ENCODE measurements at places on chromosomes 4 and X. TPM values are rescaled to one million over a fixed set of nuclear protein-coding genes. Genes with fewer than 3 reads are reported as not detected.

GRCh38 chrX:154457491-154458115, 478 bp upstream of the PLXNA3 start:
- peak; percentile 57 for DNase-seq
- H3K4me3 ChIP-seq: peak overlapping the region; percentile 87

DNA sequence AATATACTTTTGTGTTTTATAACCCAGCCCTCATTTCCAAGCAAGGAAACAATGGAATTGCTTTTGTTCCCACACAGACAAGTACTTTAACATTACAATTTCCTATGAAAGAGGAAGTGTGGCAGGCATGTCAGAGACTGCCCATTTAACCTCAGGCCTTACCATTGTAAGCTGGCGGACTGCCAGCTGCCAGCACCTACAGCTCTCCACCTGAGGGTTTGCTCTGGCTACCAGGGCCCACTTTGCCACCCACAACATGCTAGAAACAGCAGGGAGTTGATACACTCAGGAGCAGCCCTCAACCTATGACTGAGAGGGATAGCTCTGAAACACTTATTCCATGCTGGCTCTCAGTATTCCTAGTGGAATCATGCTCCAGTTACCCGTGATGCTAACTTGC, 152.3 kb upstream of the PRDX4 start:
- no peak overlapping the region for H3K4me3 ChIP-seq
- H3K4me1 ChIP-seq: no peaks in the 10 kb centered on the region
- DNase-seq: no peak
- no peaks in the 10 kb centered on the region for H3K27me3 ChIP-seq

DNA sequence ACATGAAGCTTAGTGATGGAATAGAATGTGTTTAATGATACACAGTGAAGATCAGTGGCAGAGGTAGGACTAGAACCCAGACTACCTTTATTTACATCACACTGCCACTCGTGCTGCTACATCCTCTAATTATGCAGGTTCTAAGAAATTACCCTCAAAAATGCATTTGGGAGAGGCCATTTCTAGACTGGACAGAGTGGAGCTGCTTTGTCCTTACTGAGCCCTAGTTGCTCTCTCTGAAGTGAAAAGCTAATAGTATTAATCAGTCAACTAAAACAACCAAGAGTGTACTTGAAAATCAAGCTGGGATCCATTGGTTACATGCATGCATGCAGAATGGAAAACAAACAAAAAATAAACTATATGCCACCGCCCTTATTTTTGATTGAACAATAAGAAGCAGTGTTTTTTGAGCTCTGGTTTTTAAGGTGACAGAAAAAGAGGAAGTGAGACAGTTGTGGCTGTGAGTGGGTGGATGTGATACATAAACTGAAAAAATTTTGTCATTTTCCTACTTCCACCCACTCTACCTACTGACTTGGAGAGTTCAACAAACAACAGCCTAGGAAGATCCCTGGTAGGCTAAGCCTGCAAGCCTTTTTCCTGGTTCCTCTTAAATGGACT, 6.8 kb upstream of the VSIG4 start:
- H3K36me3 ChIP-seq: no peaks in the 10 kb centered on the region
- H3K4me3 ChIP-seq: peak overlapping the region; percentile 28
- peak overlapping the region; percentile 97 for H3K27ac ChIP-seq
- H3K4me1 ChIP-seq: peaks cover 37% of the 10 kb centered on the region
- H3K27me3 ChIP-seq: no peaks in the 10 kb centered on the region
- peak; percentile 74 for DNase-seq

DNA sequence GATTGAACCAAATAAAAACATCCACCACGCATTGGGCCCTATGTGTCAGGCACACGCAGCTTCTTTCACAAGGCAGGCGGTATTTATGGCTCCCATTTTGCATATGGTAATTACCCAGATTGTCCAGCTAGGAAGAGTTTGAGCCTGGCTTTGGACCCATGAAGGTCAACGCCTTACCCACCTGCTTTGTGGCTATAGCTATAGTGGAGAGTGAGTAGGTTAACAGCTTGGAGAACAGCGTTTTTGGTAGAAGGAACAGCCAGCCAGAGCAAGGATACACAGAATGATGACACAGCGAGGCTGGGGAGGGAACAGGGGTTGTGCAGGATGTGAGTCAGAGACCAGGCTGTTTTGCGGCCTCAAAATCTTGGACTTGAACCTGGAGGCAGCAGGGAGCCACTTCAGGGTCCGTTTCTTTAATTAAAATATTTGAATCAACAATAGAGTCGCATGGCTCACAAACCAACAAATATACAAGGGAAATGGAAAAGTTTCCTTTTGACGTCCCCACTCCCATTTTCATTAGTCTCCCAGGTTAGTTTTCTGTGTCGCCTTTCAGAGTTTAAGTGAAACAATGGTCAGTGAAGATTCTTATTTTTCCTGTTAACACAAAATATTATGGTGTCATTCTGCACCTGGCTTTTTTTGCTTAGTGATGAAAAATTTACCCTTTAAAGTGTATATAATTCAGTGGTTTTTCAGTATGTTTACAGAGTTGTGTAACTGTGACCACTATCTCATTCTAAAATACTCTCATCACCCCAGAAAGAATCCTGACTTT, 118.2 kb upstream of the STX18 start:
- H3K36me3 ChIP-seq: peaks cover 2% of the 10 kb centered on the region
- DNase-seq: no peak
- H3K27me3 ChIP-seq: no peaks in the 10 kb centered on the region
- no peak overlapping the region for H3K27ac ChIP-seq

DNA sequence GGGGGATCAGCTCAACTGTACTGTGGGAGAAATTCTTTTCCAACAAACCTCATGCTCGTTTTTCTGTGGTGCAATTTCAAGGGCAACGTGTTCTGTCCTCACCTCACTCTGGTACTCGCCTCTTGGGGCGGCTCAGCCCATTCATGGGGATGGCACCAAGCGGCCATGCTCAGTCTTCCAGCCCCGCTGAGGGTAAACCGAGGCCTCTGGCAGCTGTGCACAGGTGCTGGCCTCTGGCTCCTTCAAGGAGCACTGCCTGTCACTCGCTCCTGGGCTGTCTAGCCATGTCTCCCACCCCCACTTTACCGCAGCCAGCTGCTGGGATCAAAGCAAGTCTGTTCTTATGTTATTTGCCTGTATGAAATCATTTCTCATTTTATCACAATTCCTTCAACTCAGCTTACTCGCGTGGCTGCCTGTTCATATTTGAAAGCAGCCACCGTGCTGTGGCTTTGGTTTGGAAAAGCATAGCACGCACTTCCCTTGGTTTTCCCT, 70.2 kb downstream of the MTMR1 start:
- no peaks in the 10 kb centered on the region for H3K4me1 ChIP-seq
- no peak for DNase-seq
- no peaks in the 10 kb centered on the region for H3K27me3 ChIP-seq
- H3K27ac ChIP-seq: no peak overlapping the region

DNA sequence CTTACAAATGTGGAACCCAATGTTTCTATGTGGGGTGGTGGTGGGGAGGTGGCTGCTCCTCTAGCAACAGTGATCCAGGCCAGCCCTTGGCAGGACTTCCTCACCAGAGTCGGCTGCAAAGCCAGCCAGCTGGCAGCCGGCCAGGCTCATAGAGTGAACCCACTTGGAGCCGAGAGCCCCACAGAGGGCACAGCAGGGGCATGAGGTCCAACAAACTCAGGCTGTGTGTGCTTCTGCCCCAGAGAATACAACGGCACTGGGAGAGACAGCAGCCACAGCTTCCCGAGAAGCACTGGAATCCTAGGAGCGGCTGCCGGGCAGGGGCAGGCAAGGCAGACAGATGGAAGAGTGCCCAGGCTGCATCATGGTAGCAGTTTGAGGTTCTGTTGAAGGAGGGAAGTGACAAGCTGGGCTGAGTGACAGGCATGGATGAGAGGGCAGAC, 23.5 kb upstream of the SOWAHD start:
- no peaks in the 10 kb centered on the region for H3K27me3 ChIP-seq
- H3K27ac ChIP-seq: no peak overlapping the region
- no peak overlapping the region for H3K4me3 ChIP-seq
- no peaks in the 10 kb centered on the region for H3K4me1 ChIP-seq

GRCh38 chrX:47900833-47901232, 64.1 kb downstream of the ZNF81 start:
- peaks cover 9% of the 10 kb centered on the region for H3K36me3 ChIP-seq
- H3K4me3 ChIP-seq: no peak overlapping the region
- no peak overlapping the region for H3K27ac ChIP-seq
- no peak for DNase-seq
- H3K27me3 ChIP-seq: no peaks in the 10 kb centered on the region

- peak; percentile 91 for DNase-seq
- peaks cover 3% of the 10 kb centered on the region for H3K27me3 ChIP-seq
- peaks cover 9% of the 10 kb centered on the region for H3K4me1 ChIP-seq
- peak overlapping the region; percentile 59 for H3K4me3 ChIP-seq
- no peaks in the 10 kb centered on the region for H3K36me3 ChIP-seq
Measured at GRCh38 chr4:1055721-1056590, 44.5 kb downstream of the FGFRL1 start.

GRCh38 chr4:109702950-109703663, at the start of gene CASP6:
Gene CASP6, minus strand, starts transcription at chr4:109703445. Its CDS starts 50 bp downstream, at chr4:109703395.
- DNase-seq: peak; percentile 82
- peaks cover 7% of the 10 kb centered on the region for H3K36me3 ChIP-seq
- no peaks in the 10 kb centered on the region for H3K27me3 ChIP-seq
- peaks cover 23% of the 10 kb centered on the region for H3K4me1 ChIP-seq
- H3K27ac ChIP-seq: peak within 1 kb of the TSS; percentile 91
- peak within 1 kb of the TSS; percentile 91 for H3K4me3 ChIP-seq

- DNase-seq: no peak
- H3K27me3 ChIP-seq: no peaks in the 10 kb centered on the region
- no peak overlapping the region for H3K27ac ChIP-seq
- H3K4me3 ChIP-seq: no peak overlapping the region
- H3K36me3 ChIP-seq: no peaks in the 10 kb centered on the region
Measured at GRCh38 chr4:124943938-124944337, 231.4 kb upstream of the ANKRD50 start.

- H3K36me3 ChIP-seq: peaks cover 29% of the 10 kb centered on the region
- DNase-seq: peak; percentile 43
- no peaks in the 10 kb centered on the region for H3K27me3 ChIP-seq
- H3K4me1 ChIP-seq: peaks cover 52% of the 10 kb centered on the region
Measured at GRCh38 chr4:109562457-109563239, 2.6 kb downstream of the MCUB start.

- H3K4me1 ChIP-seq: no peaks in the 10 kb centered on the region
- peaks cover 4% of the 10 kb centered on the region for H3K27me3 ChIP-seq
- no peak overlapping the region for H3K4me3 ChIP-seq
- no peak overlapping the region for H3K27ac ChIP-seq
Measured at GRCh38 chr4:124749421-124749820, 36.9 kb upstream of the ANKRD50 start.

DNA sequence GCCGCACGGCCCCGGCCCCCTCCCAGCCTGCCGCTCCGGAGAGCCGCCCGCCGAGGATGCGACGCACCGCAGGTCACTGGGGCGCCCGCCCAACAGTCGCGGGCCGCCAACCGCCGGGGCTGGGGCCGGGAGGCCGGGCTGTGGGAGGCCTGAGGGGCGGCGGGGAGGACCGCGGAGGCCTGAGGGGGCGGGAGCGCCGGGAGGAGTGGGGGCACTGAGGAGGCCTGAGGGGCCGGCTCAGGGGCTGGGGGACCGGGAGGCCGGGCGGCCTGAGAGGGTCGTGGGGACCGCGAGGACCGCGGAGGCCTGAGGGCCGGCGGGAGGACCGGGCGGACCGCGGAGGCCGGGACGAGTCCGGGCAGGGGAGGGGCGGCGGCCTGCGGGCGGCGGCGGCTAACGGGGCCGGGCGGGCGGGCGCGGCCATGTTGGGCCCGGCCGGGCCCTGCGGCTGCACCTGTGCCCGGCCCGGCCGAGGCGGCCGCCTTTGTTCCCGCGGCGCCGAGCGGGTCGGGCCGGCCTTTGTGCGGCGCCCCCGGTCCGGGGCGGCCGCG, 353 bp downstream of the NSD2 start:
- H3K4me1 ChIP-seq: peaks cover 38% of the 10 kb centered on the region
- no peak for DNase-seq
- H3K27me3 ChIP-seq: no peaks in the 10 kb centered on the region

- H3K36me3 ChIP-seq: peaks cover 62% of the 10 kb centered on the region
- H3K4me3 ChIP-seq: no peak overlapping the region
- no peaks in the 10 kb centered on the region for H3K27me3 ChIP-seq
Measured at GRCh38 chr4:2948895-2949781, 14.1 kb downstream of the NOP14 start.

DNA sequence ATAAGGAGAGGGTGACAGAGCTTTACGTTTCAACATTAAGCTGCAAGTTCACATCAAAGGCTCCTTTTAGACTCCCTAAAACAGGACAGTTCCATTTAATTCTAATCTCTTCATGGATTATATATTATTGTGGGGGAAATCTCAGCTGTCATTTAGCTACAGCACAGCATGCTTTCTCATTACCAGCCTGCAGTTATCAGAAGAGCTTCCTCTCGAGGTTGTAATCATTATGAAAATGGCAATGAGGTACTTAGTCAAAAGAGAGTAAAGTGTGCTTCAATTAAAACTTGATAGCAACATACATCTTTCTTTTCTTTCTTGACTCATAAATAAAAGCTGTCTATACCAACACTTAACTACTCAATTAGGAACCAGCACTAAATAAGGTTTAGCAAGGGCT, 896.8 kb downstream of the ADGRL3 start:
- no peaks in the 10 kb centered on the region for H3K36me3 ChIP-seq
- DNase-seq: no peak
- H3K4me1 ChIP-seq: no peaks in the 10 kb centered on the region
- no peak overlapping the region for H3K27ac ChIP-seq
- no peak overlapping the region for H3K4me3 ChIP-seq

- no peaks in the 10 kb centered on the region for H3K4me1 ChIP-seq
- H3K27ac ChIP-seq: no peak overlapping the region
- H3K36me3 ChIP-seq: no peaks in the 10 kb centered on the region
- peaks cover 34% of the 10 kb centered on the region for H3K27me3 ChIP-seq
- no peak overlapping the region for H3K4me3 ChIP-seq
Measured at GRCh38 chr4:18033111-18034085, 11.8 kb upstream of the LCORL start.

DNA sequence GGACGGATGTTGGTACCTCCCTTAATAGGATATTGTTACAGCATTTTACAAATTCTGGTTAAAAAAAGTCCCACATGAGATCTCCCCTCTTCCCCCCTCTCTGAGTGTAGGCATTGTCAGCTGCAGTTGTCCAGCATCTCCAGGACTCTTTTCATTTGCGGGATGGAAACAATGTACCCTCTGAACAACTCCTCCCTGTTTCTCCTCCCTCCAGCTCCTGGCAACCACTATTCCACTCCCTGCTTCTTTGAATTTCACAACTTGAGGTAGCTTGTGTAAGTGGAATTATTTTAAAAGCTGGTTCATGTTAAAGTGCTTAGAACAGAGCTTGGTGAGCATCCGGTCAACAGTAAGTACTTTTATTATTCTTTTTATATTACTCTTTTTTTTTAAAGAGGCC, 69.8 kb downstream of the TBL1X start:
- H3K36me3 ChIP-seq: peaks cover 21% of the 10 kb centered on the region
- peaks cover 60% of the 10 kb centered on the region for H3K4me1 ChIP-seq
- no peak overlapping the region for H3K4me3 ChIP-seq
- H3K27ac ChIP-seq: no peak overlapping the region
- H3K27me3 ChIP-seq: no peaks in the 10 kb centered on the region
- DNase-seq: no peak

Gene SOWAHB
- not detected for total RNA-seq

Gene MAGEA2B
- not detected for total RNA-seq

Gene PGAM4
- 0.56 TPM for total RNA-seq

Gene EMCN
- not detected for total RNA-seq

Gene CEP44
- total RNA-seq: 30.2 TPM

Gene ZNF157
- 1.0 TPM for total RNA-seq
